ENCODE measurements at places on chromosomes 12 and 14.
A peak's percentile ranks its signal among the peaks of the same experiment; 100 is the strongest.

DNA sequence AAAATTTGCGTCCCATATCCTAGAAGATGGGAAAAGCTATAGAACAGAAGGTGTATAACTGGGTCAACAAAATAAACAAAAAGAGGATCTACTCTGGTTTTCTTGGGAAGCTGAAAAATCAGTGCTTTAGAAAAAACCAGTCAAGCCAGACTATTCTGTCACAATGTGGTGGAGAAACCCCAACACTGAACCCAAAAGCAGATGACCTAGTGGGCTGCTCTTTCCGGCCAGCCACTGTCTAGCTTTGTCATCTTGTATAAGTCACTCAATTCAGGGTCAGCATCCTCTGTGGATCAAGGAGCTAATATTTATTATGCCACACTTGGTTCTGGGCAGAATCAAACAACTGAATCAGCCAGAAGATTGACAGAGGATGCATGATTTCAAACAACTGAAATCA lies 26.6 kb upstream of the TMCC3 start:
- no peak for DNase-seq

- no peak for DNase-seq
Observed at GRCh38 chr14:101494826-101495225, 66.5 kb upstream of the DIO3 start.

DNA sequence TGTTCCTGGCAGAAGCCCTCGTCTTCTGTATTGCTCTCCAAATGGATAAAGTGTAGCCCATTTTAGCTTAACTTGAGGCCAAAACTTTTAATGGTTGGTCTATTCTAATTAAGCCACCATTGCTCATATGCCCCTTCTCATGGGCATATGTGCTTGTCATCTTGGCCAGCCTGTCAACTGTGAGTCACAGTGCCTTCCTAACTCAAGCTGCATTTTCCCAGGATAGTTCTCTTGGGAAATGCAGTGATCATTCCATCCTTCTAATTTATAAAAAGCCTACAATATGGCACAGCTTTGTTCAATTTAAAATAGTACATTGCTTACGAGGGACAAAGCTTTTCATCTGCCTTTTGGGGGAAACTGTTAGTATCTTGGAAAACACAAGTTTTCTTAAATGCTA lies 6.6 kb downstream of the PTHLH start:
- DNase-seq: no peak

DNA sequence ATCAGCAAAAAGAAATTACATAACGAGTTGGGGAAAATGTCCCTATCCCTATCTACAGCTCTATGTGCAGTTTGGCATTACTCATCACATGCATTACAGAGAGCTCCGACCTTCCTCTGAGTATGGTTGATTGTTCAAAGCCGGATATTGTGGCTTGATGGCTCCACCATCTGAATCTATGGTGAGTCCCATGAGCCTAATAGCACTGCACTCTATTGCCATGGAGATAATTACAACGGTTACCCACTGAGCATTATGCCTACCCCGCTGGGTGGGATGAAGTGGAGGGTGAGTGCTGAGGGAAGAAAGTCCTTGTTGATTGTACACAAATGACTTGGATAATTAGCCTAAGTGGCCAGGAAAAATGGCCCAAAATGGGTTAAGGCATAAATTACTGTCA lies 800.5 kb downstream of the NRXN3 start:
- DNase-seq: no peak

DNA sequence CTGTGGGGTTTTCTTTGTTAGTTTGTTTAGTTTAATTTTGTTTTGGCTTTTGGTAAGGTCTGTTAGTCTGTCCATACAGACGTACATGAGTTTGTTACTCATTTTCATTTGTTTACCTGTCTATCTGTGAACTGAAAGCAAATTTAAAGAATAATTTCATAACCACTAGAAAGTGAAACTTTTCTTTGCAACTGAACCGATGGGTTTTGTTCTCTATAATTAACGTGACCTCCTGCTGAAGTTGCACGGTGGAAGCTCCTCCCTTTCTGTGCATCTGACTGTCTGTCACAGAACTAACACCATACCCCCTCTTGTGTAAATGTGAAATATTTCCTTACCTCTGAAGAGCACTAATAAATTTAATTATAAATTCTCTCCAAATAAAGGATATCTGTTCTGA lies 595.5 kb downstream of the GALC start:
- DNase-seq: peak; percentile 29

- no peak for DNase-seq
Observed at GRCh38 chr12:45503899-45504298, 225.6 kb upstream of the ARID2 start.

GRCh38 chr14:63800651-63801375 lies 52.0 kb upstream of the SYNE2 start:
- no peak for DNase-seq

DNA sequence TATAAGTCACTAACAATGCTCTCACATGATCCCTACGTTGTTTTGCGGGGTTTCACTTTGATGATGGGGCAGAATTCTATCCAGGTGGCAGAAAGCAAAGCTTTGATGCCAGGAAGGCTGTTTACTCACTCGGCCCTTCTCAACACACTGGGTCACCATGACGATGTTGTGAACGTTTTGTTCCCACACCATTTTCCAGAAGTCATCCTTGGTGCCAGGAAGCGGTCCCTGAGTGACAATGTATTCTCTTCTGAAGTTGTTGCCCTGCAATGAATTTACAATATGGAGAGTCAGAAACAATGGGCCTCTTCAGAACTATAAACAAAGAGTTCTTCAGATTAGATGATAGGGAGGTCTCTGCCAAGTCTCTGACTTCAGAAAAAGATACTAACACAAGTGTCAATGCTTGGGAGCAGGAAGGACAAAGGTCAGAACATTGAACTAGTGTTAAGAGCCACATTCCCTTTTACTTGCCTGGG lies 101.3 kb downstream of the PTPRB start:
- peak; percentile 24 for DNase-seq

- DNase-seq: no peak
Observed at GRCh38 chr12:42936991-42937390, 347.4 kb upstream of the PRICKLE1 start.

DNA sequence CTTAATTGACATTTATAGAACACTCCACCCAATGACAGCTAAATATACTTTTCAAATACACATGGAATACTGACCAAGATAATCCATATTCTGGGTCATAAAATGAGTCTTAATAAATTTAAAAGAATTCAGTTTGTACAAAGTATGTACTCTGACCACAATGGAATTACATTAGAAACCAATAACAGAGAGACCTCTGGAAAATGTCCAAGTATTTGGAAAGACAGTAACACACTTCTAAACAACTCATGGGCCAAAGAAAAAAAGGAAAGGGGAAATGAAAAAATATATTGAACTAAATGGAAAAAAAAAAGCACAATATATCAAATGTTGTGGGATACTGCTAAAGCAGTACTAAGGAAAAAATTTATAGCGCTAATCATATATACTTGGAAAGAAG lies 52.0 kb downstream of the CRACR2A start:
- DNase-seq: peak; percentile 38

DNA sequence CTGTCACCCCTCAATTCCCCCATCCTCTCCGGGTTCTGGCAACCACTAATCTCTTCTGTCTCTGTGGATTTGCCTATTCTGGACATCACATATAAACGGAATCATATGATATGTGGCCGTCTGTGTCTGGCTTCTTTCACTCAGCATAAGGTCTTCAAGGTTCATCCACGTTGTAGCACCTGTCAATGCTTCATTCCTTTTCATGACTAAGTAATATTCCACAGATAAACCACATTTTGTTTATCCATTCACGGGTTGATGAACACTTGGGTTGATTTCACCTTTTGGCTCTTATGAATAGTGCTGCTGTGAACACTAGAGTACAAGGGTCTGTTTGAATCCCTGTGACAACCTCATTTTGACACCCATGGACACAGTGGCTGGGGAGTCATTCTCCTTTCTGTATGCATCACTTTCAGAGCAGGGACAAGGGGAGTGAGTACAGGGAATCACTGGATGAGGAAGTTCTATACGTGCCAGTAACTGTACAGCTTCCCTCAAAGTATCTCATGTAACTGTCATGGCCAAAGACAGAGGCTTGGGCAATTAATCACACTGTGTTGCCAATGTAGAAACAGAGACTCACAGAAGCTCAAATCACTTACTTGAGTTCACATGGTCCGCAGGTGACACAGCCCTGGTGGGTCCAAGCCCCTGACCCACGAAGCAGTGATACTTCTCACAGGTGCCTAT lies 10.9 kb upstream of the TESC start:
- DNase-seq: no peak

GRCh38 chr14:69685218-69685616 lies 73.8 kb downstream of the SUSD6 start:
- DNase-seq: no peak

DNA sequence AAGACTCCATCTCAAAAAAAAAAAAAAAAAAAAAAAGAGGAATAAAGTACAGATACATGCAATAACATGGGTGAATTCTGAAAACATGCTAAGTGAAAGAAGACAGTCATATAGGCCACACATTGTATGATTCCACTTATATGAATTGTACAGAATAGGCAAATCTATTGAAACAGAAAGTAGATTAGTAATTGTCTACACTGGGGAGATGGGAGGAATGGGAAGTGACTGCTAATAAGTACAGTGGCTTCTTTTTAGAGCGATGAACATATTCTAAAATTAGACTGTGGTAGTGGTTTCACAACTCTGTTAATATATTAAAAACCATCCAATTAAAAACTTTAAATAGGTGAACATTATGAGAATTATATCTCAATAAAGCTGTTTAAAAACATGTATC lies 74.4 kb downstream of the ANKS1B start:
- no peak for DNase-seq

DNA sequence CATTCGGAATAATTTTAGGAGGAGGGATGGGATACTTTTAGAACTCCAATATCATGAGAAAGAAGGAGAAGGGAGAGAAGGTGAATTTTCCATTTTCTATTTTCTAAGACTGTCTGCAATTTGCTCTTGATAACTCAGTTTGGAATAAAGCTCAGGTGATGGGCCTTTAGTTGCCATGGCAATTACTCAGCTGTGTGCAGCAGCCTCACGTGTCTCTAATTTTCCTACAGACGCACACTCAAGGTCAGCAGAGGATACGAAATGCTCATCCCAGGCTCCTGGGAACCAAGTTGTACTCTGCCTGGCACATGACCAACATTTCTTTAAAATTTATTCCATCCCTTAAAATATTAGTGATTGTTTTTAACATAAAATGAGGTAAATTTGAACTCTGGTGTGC lies 76.7 kb downstream of the TTC8 start:
- DNase-seq: peak; percentile 42

DNA sequence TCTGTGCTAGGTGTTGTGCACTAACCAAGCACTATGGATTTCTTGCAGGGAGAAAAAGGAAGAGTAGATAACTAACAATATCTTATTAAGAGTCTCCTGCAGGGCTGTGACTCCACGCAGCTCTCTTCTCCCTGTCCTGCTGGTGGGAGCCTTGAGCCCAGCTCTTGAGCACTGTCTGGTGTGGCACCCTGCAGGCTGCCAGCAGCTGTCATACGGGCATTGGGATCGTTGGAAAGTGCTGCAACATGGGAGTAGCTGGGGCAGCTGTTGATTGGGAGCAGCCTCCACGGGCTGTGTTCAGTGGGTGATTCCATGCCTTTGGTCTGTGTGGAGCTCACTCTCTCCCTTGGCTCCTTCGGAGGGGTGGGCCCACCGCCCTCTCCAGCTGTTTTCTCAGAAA lies 125.3 kb downstream of the FBXL14 start:
- DNase-seq: no peak

GRCh38 chr14:68060198-68060597 lies 240.6 kb downstream of the RAD51B start:
- DNase-seq: no peak

DNA sequence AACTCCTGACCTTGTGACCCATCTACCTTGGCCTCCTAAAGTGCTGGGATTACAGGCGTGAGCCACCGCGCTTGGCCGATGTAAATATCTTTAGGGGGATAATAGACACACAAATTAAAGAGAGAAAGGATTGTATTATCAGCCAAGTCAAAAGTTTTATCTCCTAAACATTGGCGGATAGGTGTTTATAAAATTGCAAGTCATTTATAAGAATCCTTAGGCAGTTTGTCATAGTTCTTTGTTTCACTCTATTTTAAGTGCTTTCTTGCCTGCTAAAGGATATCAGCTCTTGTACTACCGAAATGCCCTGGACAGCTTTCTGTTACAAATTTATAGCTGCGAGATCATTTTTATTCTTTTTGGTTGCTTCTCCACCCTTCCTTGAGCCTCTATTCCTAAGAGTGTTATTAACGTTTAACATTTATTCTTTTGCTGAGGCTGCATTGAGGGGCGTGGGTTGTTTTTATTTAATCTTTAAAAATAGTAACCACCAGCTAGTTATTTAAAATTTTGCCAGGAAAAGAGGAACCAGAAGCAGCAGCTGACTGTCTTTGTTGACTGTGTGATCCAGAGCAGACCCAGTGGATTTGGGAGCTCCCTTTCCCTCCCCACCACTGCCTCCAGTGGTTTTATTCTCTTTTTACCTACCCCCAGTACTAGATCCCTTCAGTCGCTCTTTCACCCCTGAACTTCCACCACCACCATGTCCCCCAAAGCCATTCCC lies 106.4 kb downstream of the DIP2B start:
- DNase-seq: peak; percentile 66

DNA sequence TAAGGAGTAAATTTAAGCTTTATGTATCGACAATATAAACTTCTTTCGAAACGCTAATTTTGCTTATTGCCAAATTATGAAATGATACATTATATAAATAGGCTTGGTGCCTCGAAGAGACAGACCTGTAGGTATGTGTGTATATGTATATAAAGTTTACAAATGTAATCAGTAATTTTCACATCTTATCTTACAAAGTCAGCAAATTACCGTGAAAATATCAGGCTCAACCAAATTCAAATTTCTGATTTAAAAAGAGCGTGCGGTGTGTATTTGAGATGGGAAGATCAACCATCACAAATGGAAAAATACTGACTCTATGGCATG lies 605 bp downstream of the ZCRB1 start:
- DNase-seq: peak; percentile 2

DNA sequence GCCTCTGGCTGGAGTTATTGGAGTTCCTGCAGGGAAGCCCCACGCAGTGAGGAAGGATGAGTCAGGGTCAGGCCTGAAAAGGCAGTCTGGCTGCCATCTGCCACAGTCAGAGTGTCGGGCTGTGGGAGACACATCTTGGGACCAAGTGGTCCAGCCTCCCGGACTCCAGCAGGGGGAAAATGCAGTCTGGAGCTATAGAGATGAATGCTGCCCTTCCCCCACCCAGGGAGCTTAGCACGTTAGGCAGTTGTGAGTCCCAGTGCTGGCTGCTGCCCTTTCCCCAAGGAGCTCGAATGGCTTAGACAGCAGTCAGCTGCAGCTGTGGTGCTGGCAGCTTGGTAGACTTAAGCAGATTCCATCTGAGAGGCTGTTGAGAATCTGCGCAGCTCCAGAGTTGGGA lies 8.2 kb upstream of the NTS start:
- DNase-seq: peak; percentile 25

GRCh38 chr12:28882444-28882843 lies 266.6 kb upstream of the FAR2 start:
- no peak for DNase-seq

DNA sequence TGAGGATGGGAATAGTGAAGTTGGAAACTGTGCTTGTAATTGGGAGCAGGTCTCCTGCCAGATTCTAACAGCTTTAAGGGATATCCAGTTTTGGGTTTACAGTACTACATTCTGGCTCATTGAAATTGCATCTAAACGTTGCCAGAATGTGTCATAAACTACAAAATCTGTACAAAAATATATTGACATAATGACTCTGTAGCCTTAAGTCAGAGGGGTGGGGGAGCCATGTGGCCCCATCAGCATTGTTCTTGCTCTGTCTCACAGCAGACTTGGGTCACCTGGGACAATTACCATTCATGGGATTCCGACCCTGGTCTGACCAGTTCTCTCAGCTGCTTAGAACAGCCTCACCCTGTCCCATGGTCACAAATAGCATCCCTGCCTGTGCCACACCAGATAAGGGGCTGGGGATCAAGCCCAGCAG lies 43.3 kb upstream of the MED13L start:
- DNase-seq: peak; percentile 90

- DNase-seq: no peak
Observed at GRCh38 chr12:210277-211141, 3.4 kb downstream of the SLC6A12 start.

Measured in muscle of leg (tissue), 16 donors.